Activated naive CD4-positive, alpha-beta T cell (primary cell): ENCODE measurements at places on chromosomes 1 and 21.

- no peak for DNase-seq
Observed at GRCh38 chr1:190373705-190374336, 103.8 kb downstream of the BRINP3 start.

DNA sequence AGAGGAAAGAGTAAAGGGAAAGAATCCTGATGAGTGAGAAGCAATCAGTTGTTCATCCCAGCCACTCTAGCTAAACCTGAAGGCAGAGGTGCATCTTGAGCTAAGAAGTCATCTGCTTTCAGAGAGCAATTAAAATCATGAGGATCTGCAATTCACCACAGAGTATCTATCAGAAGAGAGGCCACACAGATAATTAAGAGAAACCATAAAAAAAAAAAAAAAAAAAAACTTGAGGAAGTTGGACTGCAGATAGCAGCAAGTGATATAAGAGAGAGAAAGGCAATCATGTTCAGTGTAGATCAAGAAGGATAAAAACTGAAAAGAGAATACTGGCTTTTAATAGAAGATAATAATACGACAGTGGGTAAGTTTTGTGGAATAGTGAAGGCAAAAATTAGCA lies 17.7 kb downstream of the FOXJ3 start:
- no peak for DNase-seq

- no peak for DNase-seq
Observed at GRCh38 chr1:80657707-80658106, 1143.0 kb upstream of the ADGRL2 start.

- no peak for DNase-seq
Observed at GRCh38 chr1:15620155-15620545, 2.9 kb downstream of the DDI2 start.

GRCh38 chr1:28027660-28028059 lies 60.8 kb downstream of the EYA3 start:
- no peak for DNase-seq
